ENCODE measurements at places on chromosomes 1 and 21. TPM values are rescaled to one million over a fixed set of nuclear protein-coding genes. Genes with fewer than 3 reads are reported as not detected.

GRCh38 chr1:164660412-164660772 lies 101.4 kb downstream of the PBX1 start:
- peaks cover 2% of the 10 kb centered on the region for H3K27me3 ChIP-seq
- no peak overlapping the region for H3K4me3 ChIP-seq
- H3K27ac ChIP-seq, result no peak overlapping the region
- H3K4me1 ChIP-seq, result peaks cover 13% of the 10 kb centered on the region
- peak; percentile 66 for DNase-seq

DNA sequence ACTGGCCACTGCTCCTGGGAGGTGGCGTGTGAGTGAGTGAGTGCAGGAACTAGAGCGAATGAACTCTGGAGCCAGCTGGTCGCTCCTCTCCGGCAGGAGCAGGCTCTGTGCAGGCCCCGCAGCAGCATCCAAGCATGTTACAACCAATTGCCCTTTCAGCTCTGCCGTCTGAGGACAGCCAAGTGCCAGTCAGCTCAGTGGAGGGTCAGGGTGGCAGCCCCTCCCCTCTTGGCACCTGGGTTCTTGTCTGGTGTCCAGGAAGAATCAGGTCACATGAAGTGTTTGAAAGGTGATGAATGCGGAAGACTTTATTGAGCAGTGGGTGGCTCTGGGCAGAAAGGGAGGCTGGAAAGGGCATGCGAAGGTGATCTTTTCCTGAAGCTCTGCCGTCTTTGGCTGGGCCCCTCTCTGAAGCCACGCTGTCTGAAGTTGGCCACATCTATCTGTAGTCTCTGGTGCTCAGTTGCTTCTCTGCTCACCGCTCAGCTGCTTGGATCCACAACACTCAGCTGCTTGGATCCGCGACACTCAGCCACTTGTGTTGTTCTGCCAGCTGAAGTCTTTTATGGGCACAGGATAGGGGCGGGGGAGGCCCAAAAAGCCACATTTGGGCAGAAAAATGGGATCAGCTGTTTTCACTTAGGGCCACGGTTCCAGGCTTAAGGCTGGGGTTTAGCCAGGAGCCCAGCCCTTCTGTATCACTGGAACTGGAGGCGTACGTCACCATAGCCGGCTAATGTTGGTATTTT lies 139.8 kb downstream of the ADSS2 start:
- H3K4me1 ChIP-seq, result no peaks in the 10 kb centered on the region
- no peaks in the 10 kb centered on the region for H3K27me3 ChIP-seq
- H3K36me3 ChIP-seq, result no peaks in the 10 kb centered on the region
- no peak overlapping the region for H3K4me3 ChIP-seq
- DNase-seq, result no peak

DNA sequence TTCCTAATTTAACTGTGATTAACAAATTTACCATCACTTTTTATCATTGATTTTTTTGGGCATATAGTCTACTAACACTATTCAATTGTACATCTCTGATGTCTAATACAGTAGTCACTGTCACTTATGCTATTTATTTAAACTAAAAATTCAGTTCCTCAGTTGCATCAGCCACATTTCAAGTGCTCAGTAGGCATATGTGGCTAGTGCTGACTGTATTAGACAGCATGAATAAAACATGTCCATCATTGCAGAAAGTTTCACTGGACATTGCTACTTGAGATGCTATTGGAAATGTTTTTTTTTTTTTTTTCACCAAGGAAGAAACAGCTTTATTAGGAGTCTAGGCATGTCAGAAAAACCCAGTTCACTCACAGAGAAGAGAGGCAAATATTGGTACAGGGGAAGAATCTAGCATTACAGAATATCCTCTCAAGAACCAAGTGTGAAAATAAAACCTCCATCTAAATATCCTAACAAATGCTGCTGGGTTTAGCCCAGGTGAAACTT lies 108.1 kb upstream of the GNG4 start:
- H3K27ac ChIP-seq, result no peak overlapping the region
- peaks cover 68% of the 10 kb centered on the region for H3K36me3 ChIP-seq
- H3K4me3 ChIP-seq, result no peak overlapping the region
- no peaks in the 10 kb centered on the region for H3K4me1 ChIP-seq
- no peak for DNase-seq

- no peak overlapping the region for H3K4me3 ChIP-seq
Observed at GRCh38 chr1:223417444-223417843, 24.2 kb downstream of the CCDC185 start.

DNA sequence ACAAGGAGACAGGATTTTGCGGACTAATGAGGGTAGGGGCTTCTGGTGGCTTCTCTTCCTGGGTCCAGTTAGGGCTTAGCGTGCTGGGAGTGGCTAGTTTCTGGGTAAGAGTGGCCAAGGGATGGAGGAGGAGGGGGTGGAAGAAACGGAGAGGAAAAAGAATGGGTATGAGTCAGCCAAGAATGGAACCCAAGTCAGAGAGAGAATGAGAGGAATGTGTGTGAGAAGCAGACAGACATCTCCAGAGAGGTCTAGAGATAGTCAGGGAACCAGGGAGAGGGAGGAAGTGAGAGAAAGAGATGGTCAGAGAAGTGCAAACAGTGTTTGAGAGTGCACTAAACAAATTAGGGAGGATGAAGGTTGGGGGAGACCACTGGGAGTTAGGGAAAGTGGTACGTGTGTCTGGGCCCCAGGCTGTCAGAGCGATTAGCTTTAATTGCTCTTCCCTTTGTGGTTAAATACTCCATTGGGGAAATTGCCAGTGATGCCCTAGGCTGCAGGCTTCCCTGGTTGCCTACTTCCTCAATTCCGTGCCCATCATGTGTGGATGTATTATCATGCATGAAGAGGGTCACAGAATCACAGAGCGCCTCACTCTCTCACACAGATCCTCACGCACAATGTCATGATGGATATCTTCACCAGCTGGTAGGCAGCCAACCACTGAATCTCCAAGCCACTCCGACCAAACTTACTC lies 1.4 kb downstream of the PEA15 start:
- no peak for DNase-seq
- no peaks in the 10 kb centered on the region for H3K36me3 ChIP-seq
- no peaks in the 10 kb centered on the region for H3K27me3 ChIP-seq
- H3K4me1 ChIP-seq, result peaks cover 41% of the 10 kb centered on the region
- peak overlapping the region; percentile 57 for H3K27ac ChIP-seq
- H3K4me3 ChIP-seq, result peak overlapping the region; percentile 84

DNA sequence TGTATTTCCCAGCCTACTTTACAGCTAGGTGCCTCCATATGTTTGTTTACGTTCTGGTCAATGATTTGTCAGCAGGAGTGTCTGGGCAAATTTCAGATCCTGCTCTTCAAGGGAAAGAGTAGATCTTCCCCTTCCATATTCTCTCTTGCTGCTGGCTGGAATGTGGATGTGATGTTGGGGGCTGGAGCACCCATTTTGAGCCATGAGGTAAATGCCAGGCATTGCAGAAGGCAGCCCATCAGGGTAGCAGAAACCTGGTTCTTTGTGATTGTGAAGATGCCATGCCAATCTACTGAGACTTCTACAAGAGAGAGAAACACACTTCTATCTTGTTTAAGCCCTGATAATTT lies 25.1 kb downstream of the RUNX1 start:
- H3K4me3 ChIP-seq, result no peak overlapping the region
- H3K27ac ChIP-seq, result no peak overlapping the region
- H3K27me3 ChIP-seq, result no peaks in the 10 kb centered on the region
- H3K4me1 ChIP-seq, result peaks cover 95% of the 10 kb centered on the region

- no peak for DNase-seq
- H3K4me1 ChIP-seq, result peaks cover 11% of the 10 kb centered on the region
- peaks cover 19% of the 10 kb centered on the region for H3K27me3 ChIP-seq
- no peak overlapping the region for H3K4me3 ChIP-seq
Observed at GRCh38 chr1:47561523-47562007, 123.7 kb downstream of the FOXD2 start.

DNA sequence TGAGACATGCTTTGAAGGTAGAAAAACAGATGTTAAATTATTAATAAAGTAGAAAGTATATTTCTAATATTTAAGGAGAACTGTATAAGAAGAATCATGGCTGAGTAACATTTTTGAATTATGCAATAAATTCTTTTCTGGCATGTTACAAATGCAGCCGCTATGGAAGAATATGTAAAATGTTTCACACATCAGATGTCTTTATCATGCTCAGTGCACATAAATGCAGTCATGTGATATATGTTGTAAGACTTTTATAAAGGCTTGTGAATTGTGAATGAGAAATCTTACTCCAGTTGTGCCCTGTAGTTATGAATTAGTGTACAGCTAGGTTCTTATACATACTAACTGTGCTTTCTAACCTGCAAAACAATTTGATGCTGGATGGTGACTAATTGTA lies 53.5 kb downstream of the LRRC8B start:
- no peak overlapping the region for H3K4me3 ChIP-seq
- H3K36me3 ChIP-seq, result no peaks in the 10 kb centered on the region
- peaks cover 7% of the 10 kb centered on the region for H3K4me1 ChIP-seq
- H3K27me3 ChIP-seq, result no peaks in the 10 kb centered on the region
- no peak for DNase-seq
- no peak overlapping the region for H3K27ac ChIP-seq

GRCh38 chr1:234148816-234149215 lies 224.4 kb upstream of the COA6 start:
- no peaks in the 10 kb centered on the region for H3K4me1 ChIP-seq
- no peak overlapping the region for H3K4me3 ChIP-seq
- H3K27ac ChIP-seq, result no peak overlapping the region
- peaks cover 29% of the 10 kb centered on the region for H3K27me3 ChIP-seq
- no peaks in the 10 kb centered on the region for H3K36me3 ChIP-seq

DNA sequence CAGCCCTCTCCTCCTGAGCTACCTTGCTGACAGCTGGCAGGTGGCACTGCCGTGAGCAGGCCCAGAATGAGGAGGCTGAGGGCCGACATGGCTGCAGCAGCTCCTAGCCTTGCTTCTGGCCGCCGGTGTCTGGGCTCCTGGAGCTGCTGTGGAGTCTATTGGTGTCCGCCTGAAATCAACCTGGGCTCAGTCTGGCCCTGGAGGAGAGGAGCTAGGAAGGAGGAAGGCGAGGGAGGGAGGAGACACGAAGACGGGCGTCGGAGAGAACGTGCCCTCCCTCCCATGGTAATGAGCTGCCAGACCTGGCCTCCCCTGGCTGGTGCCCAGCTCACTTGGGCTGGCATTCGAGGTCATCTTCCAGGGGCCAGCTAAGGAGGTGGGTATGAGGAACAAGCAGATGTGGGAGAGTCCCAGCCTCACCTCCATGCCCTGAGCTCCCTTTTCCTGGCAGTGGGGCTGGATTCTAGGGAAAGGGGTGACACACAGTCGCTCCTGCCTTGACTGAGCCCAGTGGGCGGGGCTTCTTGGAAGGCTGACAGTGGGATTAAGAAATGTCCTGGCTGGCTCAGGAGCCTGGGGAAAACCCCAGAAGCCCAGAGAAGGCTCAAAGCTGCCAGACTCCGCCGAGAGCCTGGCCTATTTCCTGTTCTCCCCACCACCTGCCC lies at the start of gene PDZK1IP1:
Gene PDZK1IP1, minus strand, starts transcription at position 193 of the 665 bp plus-strand sequence. Its CDS starts 104 bp downstream, at position 89.
- peaks cover 21% of the 10 kb centered on the region for H3K27me3 ChIP-seq
- H3K36me3 ChIP-seq, result no peaks in the 10 kb centered on the region
- DNase-seq, result no peak
- no peak within 1 kb of the TSS for H3K27ac ChIP-seq

- DNase-seq, result no peak
- H3K4me3 ChIP-seq, result no peak overlapping the region
- no peak overlapping the region for H3K27ac ChIP-seq
- no peaks in the 10 kb centered on the region for H3K4me1 ChIP-seq
- peaks cover 4% of the 10 kb centered on the region for H3K27me3 ChIP-seq
- H3K36me3 ChIP-seq, result no peaks in the 10 kb centered on the region
Observed at GRCh38 chr1:64308866-64309265, 105.4 kb downstream of the UBE2U start.

DNA sequence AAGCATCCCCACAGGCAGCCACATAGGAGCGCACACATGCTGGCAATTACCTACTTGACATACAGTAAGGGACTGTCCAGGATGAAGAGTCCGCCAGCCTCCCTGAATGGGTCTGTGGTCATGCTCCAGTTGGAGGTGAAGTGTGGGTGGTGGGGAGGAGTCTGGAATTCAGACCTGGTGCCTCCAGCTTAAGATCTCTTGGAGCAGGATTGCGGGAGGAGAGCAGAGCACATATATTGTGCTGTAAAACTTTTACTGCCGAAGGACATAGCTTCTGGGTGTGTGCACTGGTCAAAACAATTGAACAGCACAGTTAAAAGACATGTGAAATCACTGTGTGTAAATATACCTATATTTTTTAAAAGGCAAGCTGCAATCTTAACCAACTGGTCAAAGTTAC lies 17.9 kb downstream of the STK40 start:
- peaks cover 48% of the 10 kb centered on the region for H3K4me1 ChIP-seq
- DNase-seq, result no peak
- no peaks in the 10 kb centered on the region for H3K36me3 ChIP-seq

- H3K27ac ChIP-seq, result peak overlapping the region; percentile 60
- peaks cover 91% of the 10 kb centered on the region for H3K4me1 ChIP-seq
- H3K36me3 ChIP-seq, result no peaks in the 10 kb centered on the region
- H3K27me3 ChIP-seq, result no peaks in the 10 kb centered on the region
Observed at GRCh38 chr21:37374027-37374426, 7.5 kb downstream of the DYRK1A start.

- H3K27ac ChIP-seq, result no peak overlapping the region
- DNase-seq, result no peak
- peaks cover 8% of the 10 kb centered on the region for H3K36me3 ChIP-seq
- no peak overlapping the region for H3K4me3 ChIP-seq
- no peaks in the 10 kb centered on the region for H3K27me3 ChIP-seq
Observed at GRCh38 chr1:62209931-62210595, 15.4 kb downstream of the L1TD1 start.

GRCh38 chr1:228378090-228378872 lies 28.4 kb downstream of the TRIM11 start:
- peak; percentile 66 for DNase-seq
- H3K27me3 ChIP-seq, result peaks cover 4% of the 10 kb centered on the region
- no peak overlapping the region for H3K27ac ChIP-seq
- H3K36me3 ChIP-seq, result no peaks in the 10 kb centered on the region
- peak overlapping the region; percentile 80 for H3K4me3 ChIP-seq
- peaks cover 11% of the 10 kb centered on the region for H3K4me1 ChIP-seq

GRCh38 chr1:215376544-215377264 lies 190.4 kb upstream of the KCTD3 start:
- no peak for DNase-seq
- no peak overlapping the region for H3K27ac ChIP-seq
- H3K36me3 ChIP-seq, result no peaks in the 10 kb centered on the region
- H3K4me1 ChIP-seq, result no peaks in the 10 kb centered on the region
- peaks cover 2% of the 10 kb centered on the region for H3K27me3 ChIP-seq
- H3K4me3 ChIP-seq, result no peak overlapping the region

GRCh38 chr1:119688810-119689209 lies 22.9 kb upstream of the PHGDH start:
- H3K27me3 ChIP-seq, result peaks cover 3% of the 10 kb centered on the region
- no peak overlapping the region for H3K27ac ChIP-seq
- no peaks in the 10 kb centered on the region for H3K4me1 ChIP-seq
- no peak overlapping the region for H3K4me3 ChIP-seq

GRCh38 chr1:167065471-167065870 lies 24.7 kb downstream of the GPA33 start:
- H3K27ac ChIP-seq, result no peak overlapping the region
- H3K4me3 ChIP-seq, result no peak overlapping the region
- no peaks in the 10 kb centered on the region for H3K27me3 ChIP-seq
- H3K36me3 ChIP-seq, result no peaks in the 10 kb centered on the region

PLA2G2D gene
- not detected for total RNA-seq

PEX19 gene
- 67.6 TPM for total RNA-seq

SPRR1B gene
- not detected for total RNA-seq

GPR37L1 gene
- not detected for total RNA-seq

C1orf94 gene
- not detected for total RNA-seq

SLC6A17 gene
- total RNA-seq, result not detected
